ENCODE measurements at places on chromosomes 6 and 20.
A peak's percentile ranks its signal among the peaks of the same experiment; 100 is the strongest.

GRCh38 chr6:17638212-17638715 lies 38.2 kb downstream of the FAM8A1 start:
- DNase-seq: no peak

DNA sequence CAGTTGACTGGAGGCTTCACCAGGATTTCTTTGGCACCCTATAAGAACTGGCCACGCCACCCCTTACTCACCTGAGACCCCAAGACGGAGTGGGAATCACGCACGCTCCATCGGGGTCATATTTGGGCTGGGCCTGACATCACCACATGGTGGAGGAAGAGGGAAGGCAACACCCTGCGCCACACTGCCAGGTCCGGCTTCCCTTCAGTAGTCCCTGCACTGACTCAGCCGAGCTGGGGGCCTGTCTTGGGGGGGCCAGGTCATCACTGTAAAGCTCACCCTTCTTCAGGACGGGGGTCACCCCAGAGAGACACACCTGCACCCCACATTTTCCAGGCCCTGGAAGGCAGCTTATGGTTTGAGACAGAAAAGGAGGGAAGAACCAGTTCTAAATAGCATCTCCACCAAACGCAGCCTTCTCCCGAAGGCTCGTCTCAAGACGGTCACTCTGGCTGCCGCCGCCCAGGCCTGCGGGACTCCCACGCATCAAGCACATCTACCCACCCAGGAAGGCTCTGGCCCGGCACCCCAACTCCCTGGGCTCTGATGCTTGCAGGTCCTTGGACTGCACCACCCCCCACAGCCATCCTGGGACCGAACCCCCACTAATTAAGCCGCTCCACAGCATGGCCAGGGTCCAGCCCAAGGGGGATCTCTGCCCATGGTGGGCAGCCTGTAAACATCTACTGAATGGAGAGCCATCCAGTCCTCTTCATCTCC lies 51.8 kb downstream of the GINS1 start:
- DNase-seq: no peak

DNA sequence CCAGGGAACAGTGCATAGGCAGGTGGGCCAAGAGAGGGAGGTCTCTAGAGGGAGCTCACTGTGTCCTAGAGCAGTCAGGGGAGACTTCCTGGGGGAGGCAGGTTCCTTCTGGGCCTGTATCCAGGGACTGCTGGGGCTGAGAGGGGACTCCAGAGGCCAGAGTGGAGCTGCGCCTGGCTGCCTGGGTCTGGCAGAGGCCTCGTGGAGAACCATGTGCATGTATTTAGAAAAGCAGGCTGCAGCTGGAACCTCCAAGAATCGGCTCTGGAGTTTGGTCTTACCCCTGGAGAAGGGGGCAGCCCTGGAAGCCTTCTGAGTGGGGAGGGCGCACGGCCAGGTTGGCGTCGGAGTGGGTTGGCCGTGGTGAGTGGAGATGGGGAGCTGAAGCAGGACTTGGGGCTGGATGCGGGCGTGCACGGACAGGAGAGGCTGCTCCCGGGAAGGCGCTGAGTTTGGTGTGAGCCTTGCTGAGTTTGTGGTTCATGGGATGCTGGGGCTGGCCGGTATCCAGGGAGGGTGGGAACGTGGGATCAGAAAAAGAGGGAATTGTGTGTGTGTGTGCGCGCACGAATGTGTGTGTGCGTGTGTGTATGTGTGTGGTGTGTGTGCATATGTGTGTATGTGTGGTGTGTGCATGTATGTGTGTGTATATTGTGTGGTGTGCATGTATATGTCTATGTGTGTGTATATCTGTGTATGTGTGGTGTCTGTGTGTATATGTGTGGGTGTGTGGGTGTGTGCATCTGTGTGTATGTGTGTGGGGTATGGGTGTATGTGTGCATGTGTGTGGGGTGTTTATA lies 10.8 kb downstream of the VSTM2L start:
- no peak for DNase-seq

- no peak for DNase-seq
Observed at GRCh38 chr6:108874470-108875160, 26.4 kb downstream of the ARMC2 start.

DNA sequence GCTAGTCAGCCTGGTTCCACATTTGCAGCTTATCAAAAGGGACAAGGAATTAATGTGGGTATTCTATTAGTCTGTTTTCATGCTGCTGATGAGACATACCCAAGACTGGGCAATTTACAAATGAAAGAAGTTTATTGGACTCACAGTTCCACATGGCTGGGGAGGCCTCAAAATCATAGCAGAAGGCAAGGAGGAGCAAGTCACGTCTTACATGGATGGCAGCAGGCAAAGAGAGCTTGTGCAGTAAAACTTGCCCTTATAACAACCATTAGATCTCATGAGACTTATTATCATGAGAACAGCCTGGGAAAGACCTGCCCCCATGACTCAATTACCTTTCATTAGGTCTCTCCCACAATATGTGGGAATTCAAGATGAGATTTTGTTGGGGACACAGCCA lies 689.1 kb upstream of the MARCKS start:
- DNase-seq: no peak

- DNase-seq: no peak
Observed at GRCh38 chr20:41275301-41275731, 42.2 kb downstream of the ZHX3 start.

GRCh38 chr20:59481477-59482018 lies 122.8 kb upstream of the PHACTR3 start:
- DNase-seq: no peak

DNA sequence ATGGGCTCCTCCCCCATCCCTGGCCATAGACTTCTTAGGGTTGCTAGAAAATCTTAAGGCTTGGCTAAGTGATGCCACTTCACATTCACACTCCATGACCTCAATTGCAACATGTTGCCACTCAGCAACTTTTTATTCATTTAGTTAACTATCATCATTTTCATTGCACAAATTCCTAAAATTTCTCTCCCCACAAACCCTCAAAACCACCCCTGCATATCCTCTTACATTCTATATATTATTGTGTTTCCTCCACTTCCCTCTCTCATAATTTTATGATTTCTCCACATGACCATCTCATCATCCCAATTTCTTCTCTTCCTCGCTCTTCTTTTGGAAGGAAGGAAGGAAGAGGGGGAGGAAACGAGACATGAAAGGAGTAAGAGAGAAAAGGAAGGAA lies 436.0 kb downstream of the HACE1 start:
- DNase-seq: no peak

- DNase-seq: no peak
Observed at GRCh38 chr6:136438441-136438840, 111.8 kb downstream of the MAP7 start.

DNA sequence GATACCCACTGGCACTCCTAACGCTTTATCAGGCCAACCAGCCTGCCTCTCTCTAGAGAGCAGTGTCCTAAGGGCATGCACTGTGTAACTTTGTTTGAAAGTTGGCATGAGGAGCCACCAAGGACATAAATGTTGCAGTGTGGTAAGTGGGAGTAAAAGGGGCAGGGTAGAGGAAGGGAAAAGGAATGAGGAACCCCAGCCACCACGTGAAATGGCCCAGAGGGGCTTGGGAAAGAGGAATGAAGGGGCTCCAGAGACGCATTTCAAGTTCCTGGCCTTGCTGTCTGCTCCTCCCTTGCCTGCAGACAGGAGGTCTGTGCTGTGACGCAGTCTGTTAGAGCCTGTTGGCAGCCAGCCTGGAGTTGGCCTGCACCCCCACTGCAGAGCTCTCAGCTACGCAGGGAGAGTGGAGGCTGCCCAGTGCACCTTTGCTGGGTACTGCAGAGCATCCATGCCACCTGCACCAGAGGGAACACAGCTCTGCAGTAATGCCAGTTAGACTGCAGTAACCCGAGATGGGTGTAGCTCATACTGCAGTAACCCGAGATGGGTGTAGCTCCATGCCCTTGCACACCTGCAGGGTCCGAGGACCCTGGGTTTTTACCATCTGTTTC lies 86.8 kb upstream of the SNAP25 start:
- no peak for DNase-seq

DNA sequence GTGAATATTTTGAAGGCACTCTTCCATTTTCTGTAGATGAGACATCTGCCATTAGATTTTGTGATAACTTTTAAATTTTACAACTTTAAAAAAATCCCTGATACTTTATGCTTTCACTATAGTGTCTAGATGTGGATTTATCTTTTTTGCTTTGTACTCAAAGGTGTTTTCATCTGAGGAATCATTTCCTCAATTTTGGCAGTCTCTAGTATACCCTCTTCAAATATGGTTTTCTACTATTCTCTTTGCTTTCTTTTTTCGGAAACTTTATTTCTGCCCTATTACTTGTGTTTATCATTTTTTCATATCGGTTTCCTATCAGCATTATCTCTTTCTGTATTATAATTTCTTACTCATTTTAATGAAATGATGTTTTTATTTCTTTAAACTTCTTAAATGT lies 62.2 kb downstream of the SLX4IP start:
- no peak for DNase-seq

DNA sequence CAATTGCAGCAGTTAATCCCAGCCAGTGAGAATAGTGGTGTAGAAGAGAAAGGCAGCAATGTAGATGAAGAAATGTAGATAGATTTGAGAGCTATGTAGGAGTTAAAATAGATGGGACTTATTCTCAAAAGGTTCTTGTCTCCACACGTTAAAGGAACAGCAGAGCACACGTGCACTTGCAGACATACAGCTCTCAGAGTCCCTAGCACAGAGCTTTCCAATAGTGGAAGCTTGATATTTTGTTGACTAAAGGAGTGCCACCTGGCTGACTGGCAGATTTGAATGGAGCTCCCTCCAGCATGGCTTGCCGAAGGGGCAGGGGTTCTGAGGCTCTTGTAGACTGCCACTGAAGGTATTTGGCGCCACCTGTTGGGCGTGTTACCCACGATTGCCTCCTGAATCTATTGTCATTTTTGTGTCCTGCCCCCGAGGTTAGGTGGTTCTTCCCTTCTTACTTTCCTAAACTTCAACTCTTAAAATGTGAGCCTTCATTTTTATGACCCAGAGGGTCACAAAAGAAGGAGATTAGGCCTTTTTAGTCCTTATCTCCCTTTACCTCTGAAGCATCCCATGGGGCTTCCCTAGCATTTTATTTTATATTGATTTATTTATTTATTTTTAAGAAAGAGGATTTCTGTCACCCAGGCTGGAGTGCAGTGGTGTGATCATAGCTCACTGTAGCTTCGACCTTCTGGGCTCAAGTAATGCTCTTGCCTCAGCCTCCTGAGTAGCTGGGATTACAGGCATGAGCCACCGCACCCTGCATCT lies 16.4 kb downstream of the BRD2 start:
- DNase-seq: peak; percentile 78

- DNase-seq: no peak
Observed at GRCh38 chr6:148671085-148671484, 75.7 kb upstream of the UST start.

DNA sequence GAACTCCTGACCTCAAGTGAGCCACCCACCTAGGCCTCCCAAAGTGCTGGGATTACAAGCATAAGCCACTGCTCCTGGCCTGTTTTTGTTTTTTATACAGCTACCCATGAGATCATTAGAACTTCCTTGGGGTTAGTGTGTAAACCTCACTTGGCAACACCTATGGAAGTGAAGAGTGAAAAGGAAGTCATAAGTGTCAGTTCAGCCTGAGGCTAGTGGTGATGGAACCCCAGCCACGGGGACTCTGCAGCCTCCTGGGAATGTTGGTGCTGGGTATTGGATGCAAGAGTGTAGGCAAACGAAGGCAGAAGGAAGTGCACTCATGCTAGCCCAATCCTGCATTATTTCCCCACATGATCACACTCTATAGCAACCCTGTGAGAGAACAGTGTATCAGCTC lies 33.6 kb upstream of the FUCA2 start:
- DNase-seq: no peak

DNA sequence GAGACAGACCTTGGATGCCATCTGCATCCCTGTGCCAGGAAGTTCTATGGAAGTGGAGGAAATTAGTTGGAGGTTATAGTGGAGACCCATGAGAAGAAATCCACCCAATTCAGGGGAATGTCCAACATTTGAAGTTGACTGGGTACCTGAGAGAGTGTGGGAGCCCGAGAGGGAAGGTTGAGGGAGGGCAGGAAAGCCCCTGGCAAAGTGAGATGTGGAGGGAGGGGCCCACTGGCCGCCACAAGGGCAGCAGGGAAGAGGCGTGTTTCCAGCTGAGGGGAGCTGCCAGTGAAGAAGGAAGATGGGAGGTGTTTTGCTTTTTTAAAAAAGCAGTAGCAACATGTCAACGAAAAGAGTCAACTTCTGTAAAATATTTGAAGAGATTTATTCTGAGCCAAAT lies 16.3 kb upstream of the SERPINB9 start:
- DNase-seq: no peak

DNA sequence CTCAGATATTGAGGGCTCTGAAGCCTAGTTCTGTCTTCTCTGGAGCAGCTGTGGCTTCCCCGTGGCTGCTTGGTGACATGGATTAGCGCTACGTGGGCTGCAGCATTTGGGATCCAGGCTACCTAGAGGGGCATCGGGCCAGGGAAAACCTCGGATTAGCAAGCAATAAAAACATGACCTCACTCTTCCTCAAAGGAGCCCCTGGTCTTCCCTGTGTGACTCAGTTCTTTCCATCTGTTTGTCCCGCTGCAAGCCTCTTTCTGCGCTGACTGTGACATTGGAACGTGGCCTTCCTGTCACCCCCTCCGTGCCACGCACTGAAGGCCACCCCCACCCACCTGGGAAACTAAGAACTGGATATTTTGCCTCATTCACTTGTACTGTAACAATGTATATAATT lies 3.6 kb downstream of the MRGBP start:
- no peak for DNase-seq

DNA sequence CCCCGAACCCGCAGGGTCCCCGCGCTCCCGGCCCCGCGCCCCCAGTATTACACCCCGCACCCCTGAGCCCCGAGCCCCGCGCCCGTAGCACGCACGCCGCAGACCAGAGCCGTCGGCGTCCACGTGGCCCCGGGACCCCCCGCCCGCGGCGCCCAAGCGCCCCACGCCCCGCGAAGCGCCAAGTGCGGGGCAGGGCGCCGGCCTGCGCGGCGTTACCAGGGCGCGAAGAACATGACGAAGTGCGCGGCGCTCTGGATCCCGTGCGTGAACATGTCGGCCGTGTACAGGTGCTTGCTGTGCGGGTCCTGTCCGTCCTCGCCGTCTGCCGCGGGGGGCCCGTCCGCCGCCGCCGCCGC lies 312 bp downstream of the TXNDC5 start:
- DNase-seq: no peak

GRCh38 chr6:116290799-116291198 lies 11.1 kb upstream of the TSPYL1 start:
- DNase-seq: no peak

DNA sequence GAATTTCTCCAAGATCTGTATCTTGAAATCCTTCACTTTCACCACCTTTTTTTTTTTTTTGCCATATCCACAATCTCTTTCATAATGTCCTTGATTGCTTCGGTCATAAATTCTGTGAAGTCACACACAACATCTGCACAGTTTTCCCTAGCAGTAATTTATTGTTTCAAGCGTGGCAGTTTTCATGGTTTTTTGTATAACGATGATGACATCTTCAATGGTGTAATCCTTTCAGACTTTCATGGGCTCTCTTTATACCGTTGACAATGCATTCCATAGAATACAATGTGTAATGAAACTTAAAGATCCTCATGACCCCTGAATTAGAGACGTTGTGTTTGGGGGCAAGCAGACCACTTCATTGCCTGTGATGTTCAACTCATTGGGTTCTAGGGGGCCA lies 693.1 kb downstream of the PTPRT start:
- no peak for DNase-seq

GRCh38 chr6:149201068-149201655 lies 116.3 kb upstream of the TAB2 start:
- DNase-seq: no peak

- DNase-seq: no peak
Observed at GRCh38 chr20:1296922-1297321, 30.8 kb downstream of the SNPH start.

GRCh38 chr20:13221313-13221672 lies 219 bp downstream of the ISM1 start:
- no peak for DNase-seq

Data from thoracic aorta (tissue), 2 donors.